ENCODE measurements at places on chromosomes 1 and 21. TPM values are rescaled to one million over a fixed set of nuclear protein-coding genes. Genes with fewer than 3 reads are reported as not detected.

The CR1L gene
- total RNA-seq: not detected

The NBPF20 gene
- total RNA-seq: 3.3 TPM

The PKP1 gene
- total RNA-seq: 0.03 TPM

The WDR64 gene
- total RNA-seq: not detected

The KCNAB2 gene
- total RNA-seq: 8.1 TPM

The UTS2 gene
- total RNA-seq: not detected

The IRF6 gene
- 0.16 TPM for total RNA-seq

The IL20 gene
- not detected for total RNA-seq

The PRKAA2 gene
- total RNA-seq: 1.9 TPM

The PODN gene
- not detected for total RNA-seq

The FCRL3 gene
- total RNA-seq: 0.02 TPM

The KRTAP21-2 gene
- not detected for total RNA-seq

The AADACL3 gene
- not detected for total RNA-seq

The S100B gene
- not detected for total RNA-seq

The SLC66A1 gene
- 23.9 TPM for total RNA-seq

The GPR3 gene
- total RNA-seq: 2.0 TPM

The SLC2A1 gene
- 92.8 TPM for total RNA-seq

The GPA33 gene
- not detected for total RNA-seq

The SPATA17 gene
- total RNA-seq: 2.9 TPM

The AUNIP gene
- 6.7 TPM for total RNA-seq

The KIF2C gene
- 36.2 TPM for total RNA-seq

The LRRC38 gene
- not detected for total RNA-seq

The NTMT2 gene
- not detected for total RNA-seq

The AGRN gene
- total RNA-seq: 108 TPM

The SPATA45 gene
- not detected for total RNA-seq

The S100A14 gene
- total RNA-seq: 0.67 TPM

The POGK gene
- 28.7 TPM for total RNA-seq

The LRRC71 gene
- total RNA-seq: not detected

The HEYL gene
- 3.0 TPM for total RNA-seq

The TEKT2 gene
- total RNA-seq: not detected

The ADAMTSL4 gene
- 7.2 TPM for total RNA-seq

The GPR161 gene
- 15.3 TPM for total RNA-seq

The RGS1 gene
- not detected for total RNA-seq

The TMIGD3 gene
- not detected for total RNA-seq

The PROK1 gene
- total RNA-seq: not detected

The SELL gene
- 0.15 TPM for total RNA-seq

The KCNN3 gene
- total RNA-seq: 0.05 TPM

The RNF223 gene
- total RNA-seq: 0.14 TPM

The PDPN gene
- total RNA-seq: not detected

The S1PR1 gene
- 0.13 TPM for total RNA-seq

The C1orf210 gene
- not detected for total RNA-seq

The HOOK1 gene
- total RNA-seq: 0.22 TPM
